ENCODE measurements at places on chromosomes 12 and 14.

DNA sequence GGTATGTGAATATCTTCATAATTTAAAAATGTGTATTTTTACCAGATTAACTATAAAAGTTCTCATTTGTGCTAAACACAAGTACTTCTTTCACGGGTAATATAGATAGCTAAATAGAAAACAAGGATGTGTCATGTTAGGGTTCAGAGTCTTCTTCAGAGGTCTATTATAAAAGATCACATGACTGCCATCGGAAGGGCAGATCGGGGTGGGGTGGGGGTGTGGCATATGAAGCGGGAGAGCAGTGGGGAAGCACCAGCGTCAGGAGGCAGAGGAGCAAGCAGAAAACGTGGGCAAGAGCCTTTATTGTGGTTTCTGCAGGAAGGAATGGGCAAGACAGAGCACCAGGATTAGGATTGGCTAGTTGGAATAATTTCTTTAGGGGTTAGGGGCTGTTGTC is 63.7 kb upstream of the DNM1L start:
- DNase-seq = no peak

GRCh38 chr12:3366451-3367110 is 124.4 kb upstream of the PRMT8 start:
- no peak for DNase-seq

- no peak for DNase-seq
Measured at GRCh38 chr14:30559638-30560091, 707 bp downstream of the G2E3 start.

- no peak for DNase-seq
Measured at GRCh38 chr14:67444395-67444794, 32.4 kb upstream of the PLEK2 start.

DNA sequence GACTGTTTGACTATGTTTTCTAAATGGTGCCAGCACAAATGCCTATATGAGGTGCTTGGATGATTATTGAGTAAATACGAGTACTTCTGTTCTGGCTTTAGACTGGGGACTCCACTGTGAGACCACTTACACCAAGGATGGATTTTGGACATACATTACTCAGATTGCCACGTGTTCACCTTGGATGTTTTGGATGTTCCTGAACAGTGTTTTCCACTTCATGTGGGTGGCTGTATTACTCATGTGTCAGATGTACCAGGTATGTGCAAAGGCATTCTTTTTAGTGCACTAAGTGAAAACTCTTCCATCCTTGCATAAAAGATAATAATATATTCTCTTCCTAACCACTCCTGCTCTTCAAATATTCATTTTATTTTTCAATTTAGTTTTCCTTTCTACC is 30.7 kb downstream of the CSRP2 start:
- no peak for DNase-seq

DNA sequence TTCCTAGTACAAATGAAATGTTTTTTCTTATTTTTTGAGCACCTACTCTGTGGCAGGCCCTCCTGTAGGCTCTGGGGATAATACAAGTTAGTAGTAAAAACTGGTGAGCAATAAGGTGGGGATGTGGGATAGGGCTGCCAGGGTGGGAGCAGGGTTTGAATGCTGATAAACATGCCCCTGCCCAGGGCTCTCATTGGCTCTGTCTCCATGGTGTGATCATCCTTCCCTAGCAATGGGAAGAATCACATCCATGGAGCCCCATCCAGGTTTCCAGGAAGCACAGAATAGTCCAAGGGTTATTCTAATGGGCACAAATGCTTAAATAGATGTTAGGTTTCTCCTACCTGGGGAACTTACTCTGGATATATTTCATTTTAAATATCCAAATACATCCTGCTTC is 45.5 kb downstream of the GIT2 start:
- no peak for DNase-seq

- DNase-seq = no peak
Measured at GRCh38 chr14:20606190-20606901, 15.2 kb upstream of the RNASE12 start.

DNA sequence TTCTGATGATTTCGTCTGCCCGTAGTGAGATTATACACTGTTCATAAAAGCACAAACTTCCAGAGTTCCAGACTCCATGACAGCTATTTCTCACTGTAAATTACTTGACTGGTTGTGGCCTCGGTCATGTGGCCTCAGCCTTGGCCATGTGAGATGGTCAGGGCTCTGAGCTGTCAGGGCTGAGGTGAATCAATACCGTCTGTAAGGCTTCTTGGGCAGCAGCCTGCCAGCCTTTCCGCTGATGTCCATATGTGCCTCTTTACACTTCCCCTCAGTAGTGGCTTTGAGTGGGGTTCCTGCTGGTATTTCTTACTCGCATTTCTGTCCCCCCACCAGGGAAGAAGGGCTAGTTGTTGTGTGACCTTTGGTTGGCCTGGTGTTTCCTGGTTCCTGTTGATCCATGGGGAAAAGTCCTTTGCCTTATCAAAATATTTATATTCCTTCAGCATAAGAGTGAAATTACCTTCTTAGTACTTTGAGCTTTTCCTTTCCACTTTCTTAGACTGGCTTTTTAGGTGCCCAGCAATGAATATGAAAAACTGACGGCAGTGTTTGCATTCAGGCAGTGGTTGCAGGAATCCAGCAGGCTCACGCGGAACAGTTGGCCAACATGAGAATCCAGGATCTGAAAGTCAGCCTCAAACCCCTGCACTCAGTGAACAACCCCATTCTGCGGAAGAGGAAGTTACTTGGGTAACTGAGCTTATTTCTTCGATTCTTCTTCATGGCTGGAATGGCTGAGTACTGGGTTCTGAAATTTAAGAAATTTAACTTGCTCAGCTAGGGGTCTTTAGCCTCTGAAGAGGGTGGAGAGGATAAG is 46.1 kb downstream of the MAPKAPK5 start:
- peak; percentile 7 for DNase-seq

GRCh38 chr14:71891970-71892369 is 40.3 kb upstream of the RGS6 start:
- DNase-seq = no peak

- no peak for DNase-seq
Measured at GRCh38 chr12:70002097-70002911, 177.3 kb downstream of the MYRFL start.

- DNase-seq = no peak
Measured at GRCh38 chr12:31406345-31406744, 80.4 kb upstream of the SINHCAF start.

DNA sequence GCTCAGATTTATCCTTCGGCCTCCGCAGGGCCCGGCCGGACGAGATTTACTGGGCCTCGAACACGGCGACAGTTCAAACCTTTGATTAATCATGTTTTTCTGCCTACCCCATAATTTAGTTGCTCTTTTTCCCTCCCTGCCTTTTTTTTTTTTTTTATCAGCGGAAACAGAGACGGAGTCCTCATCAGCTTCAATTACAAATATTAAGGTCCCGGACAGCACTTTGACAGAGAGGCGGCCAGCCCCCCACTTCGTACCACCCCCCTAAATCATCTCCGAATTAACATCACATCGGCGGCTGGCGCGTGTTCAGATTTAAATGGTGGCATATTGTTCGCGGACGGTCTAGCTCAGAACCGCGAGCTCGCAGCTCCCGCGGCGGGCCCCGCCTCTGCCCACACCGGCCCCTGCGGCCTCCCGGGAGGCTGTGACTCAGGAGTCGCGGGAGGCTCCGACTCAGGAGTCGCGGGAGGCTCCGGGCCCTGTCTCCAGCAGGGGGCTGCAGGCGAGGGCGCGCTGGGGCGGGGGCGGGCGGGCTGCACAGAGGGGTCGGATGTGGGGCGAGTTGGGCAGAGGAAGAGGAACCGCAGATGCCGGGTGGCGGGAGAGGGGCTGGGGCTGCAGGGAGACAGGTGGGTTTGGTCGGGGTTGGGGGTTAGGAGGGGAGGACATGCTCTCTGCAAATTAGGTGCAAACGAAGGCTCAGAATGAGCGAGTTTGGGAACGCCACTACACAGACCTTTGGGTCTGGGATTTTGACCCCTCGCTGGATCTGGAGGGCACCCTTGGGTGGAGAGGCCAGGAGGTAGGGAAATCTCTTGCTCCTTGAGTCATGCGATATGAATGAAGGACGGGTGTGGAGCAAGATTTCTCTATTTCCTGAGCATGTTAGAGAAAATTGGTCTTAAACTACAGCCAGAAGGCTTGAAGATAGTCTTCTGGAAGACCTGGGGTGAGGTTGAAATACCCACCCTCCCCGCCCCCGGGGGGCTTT is 19.6 kb upstream of the ATP5MC2 start:
- peak; percentile 22 for DNase-seq

DNA sequence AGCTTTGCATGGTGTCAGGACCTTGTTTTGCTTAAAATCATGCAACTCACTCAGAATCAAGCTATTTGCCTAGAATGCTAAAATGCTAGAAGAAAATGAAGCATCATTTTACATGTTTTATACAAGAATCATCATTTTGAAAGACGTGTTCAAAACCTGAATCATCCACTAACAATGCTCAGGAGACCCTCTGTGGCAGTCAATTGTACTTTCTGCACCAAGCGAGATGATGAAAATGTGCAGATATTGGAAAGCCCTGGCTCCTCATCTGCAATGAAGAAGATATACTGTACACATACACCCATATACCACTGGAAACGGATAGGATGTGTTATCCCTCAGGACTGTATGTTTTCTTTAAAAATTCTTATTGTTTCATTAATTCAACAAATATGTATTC is 92.7 kb downstream of the DYRK2 start:
- no peak for DNase-seq

GRCh38 chr14:22482782-22483553 is 106.1 kb downstream of the DAD1 start:
- DNase-seq = no peak

- DNase-seq = no peak
Measured at GRCh38 chr14:99699085-99699760, 15.1 kb downstream of the CYP46A1 start.

DNA sequence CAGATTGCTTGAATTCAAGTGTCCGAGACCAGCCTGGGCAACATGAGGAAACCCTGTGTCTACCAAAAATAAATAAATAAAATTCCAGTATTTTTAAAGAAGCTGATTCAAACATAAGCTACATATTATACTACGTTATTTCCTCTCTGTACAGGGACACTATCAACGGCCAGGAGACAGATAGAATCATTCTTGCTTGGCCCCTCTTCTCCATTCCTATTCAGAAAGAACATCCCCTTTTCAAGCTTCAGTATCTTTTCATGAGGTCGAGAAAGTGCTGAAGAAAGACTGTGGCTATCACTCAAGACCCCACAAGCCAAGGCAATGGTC is 314 bp upstream of the DHRS7 start:
- no peak for DNase-seq

- DNase-seq = no peak
Measured at GRCh38 chr14:30177781-30178180, 250.1 kb upstream of the PRKD1 start.

DNA sequence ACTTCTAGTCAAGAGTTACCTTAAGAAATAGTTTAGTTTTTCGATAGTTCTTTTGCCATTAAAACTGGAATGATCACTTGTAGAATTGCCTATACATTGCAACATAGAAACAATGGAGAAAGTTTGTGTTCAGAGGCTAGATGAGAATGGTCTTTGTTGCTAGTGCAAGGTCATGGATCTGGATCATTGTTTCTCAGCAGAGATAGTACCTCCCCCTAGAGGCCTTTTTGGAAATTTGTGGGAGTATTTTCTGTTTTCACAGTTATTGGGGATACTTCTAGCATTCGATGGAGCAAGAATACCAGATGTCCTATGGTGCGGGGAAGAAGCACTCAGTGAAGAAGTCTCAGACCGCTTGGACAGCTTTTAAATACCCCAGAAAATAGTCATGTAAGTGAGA is 138.8 kb upstream of the HMGA2 start:
- no peak for DNase-seq

DNA sequence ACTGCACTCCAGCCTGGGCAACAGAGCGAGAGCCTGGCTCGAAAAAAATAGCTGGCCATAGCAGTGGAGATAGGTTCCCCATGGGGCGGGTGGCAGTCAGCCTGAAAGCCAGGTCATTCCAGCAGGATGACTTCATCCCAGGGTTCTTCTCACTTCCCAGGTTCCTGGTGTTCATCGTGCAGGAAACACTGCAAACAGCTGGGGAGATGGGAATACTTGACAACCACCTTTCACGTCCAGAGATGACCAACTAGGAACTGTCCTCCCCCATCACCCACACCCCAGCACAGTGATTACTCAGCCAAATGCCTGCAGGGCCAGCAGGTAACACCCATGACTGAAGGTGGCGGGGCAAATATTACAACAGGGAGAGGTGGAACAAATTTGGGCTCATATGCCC is 1.7 kb downstream of the VSIG10 start:
- no peak for DNase-seq

- DNase-seq = peak; percentile 67
Measured at GRCh38 chr14:102437997-102438915, 71.3 kb downstream of the ANKRD9 start.

DNA sequence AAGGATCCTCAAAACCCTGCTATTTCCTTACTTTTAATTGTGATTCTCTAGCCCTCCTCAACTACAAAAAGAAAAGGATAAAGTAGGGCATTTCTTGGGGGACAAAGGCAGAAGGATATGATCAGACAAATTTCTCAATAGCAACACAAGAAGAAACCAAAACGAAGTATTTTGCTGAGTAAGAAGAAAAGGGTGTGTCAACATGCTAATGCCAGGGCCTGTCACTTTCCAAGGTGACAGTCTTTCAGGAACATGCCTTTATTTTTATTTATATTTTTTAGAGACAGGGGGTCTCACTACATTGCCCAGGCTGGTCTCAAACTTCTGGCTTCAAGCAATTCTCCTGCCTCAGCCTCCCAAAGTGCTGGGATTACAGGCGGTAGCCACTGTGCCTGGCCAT is 39.8 kb downstream of the CBX5 start:
- no peak for DNase-seq

GRCh38 chr14:53539489-53540126 is 386.5 kb upstream of the DDHD1 start:
- DNase-seq = peak; percentile 49

GRCh38 chr12:110123919-110124268 is 263 bp upstream of the IFT81 start:
- DNase-seq = no peak

DNA sequence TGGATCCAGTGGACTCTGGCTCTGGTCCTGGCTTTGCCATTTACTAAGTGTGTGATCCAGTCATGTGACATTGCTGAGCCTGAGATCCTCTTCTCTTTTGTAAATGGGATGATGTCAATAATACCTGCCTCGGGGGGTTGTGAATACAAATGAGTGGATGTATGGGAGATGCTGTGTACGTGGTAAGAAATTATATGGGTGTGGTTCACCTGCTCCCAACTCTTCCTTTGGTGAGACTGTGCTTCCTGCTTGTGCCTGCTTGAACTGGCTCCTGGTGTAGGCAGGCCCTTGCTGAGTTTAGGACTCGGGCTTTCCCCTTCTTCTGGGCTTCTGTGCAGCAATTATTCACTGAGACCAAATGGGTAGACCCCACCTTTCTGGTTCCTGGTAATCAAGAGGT is 189.5 kb upstream of the FRMD6 start:
- no peak for DNase-seq

DNA sequence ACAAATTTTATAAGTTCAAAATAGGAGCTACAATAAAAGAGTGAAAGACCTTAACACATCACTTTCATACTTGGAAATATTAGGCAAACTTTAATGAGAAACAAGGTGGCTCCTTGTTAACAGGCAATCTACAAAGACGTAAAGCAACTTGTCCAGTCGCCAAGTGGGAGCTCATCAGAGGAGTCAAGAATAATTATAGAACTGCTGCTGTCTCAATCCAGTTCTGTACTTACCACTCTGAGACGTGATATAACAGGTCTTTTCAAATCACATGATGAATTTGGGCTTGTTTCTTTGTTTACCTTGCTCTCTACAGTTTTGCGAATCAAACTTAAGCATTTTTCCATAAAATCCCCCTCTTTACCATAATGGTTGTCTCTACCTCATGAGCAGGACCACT is 3.6 kb downstream of the YBX3 start:
- DNase-seq = no peak

- DNase-seq = no peak
Measured at GRCh38 chr14:61577506-61577931, 117.8 kb upstream of the HIF1A start.
